HFFc6 (cell line): ENCODE measurements at places on chromosomes 4 and X.

DNA sequence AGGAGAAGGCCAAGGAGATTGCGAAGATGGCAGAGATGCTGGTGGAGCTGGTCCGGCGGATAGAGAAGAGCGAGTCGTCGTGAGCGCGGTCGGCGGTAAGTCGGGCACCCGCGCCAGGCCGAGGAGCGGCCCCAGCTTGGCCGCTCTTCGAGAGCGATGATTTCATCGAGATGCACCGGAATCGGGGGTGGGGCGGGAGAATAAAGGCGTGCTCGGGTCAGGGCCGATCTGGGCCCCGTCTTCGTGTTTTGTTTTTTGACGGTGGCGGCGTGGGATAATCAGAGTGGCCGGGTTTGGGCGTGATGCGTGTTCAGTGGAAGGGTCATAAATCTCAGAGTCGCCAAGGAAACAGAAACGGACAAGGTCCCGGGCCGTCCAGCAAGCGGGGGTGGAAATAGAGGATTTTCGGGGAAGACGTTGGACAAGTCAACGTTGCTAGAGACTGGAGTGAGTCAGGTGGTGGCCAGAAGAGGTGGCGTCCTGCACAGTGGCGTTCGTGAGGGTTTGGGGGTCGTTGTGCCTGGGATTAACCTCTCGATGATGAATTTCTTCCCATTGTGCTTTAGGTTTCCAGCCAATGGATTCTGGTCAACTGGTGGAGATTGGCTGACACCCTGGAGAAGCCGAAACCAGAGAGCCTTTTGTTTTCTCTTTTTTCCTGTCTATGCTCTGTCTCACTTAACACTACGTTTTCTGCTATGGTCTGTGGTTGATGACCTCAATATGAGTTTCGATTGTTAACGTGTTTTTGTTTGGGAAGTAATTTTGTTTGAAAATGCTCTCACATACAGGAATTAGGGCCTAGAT is 882 bp downstream of the MRFAP1 start:
- H3K4me3 ChIP-seq, result peak overlapping the region; percentile 98
- peaks cover 30% of the 10 kb centered on the region for H3K36me3 ChIP-seq
- H3K27ac ChIP-seq, result peak overlapping the region; percentile 99
- peak; percentile 21 for DNase-seq

- DNase-seq, result no peak
- H3K36me3 ChIP-seq, result no peaks in the 10 kb centered on the region
- H3K4me3 ChIP-seq, result peak overlapping the region; percentile 88
- peak overlapping the region; percentile 75 for H3K27ac ChIP-seq
- H3K4me1 ChIP-seq, result peaks cover 15% of the 10 kb centered on the region
Measured at GRCh38 chr4:118849867-118850487, 14.1 kb upstream of the SEC24D start.

GRCh38 chrX:29699239-29699638 is 516.1 kb upstream of the MAGEB2 start:
- no peak overlapping the region for H3K27ac ChIP-seq
- no peaks in the 10 kb centered on the region for H3K27me3 ChIP-seq
- DNase-seq, result no peak
- H3K36me3 ChIP-seq, result peaks cover 5% of the 10 kb centered on the region; the same call in 1 of the 2 replicates

DNA sequence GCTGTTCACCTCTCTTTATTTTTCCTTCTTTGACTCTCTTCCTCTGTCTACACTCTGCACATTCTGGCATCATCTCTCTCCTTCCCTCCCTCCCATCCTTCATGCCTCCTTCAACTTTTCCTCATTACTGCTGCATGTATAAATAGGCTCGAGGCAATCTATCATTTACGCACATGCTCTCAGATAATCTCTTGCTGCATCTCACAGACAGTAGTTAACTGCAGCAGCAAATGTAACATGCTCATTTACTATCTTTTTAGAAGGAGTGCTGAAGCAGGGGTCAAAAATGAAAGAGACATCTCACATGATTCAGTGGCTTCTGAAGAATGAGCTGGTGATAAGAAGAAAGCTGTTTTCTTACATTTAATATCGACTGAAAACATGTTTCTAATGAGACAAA is 127.7 kb downstream of the RASL11B start:
- no peaks in the 10 kb centered on the region; the same call in 1 of the 2 replicates for H3K27me3 ChIP-seq
- no peak overlapping the region for H3K27ac ChIP-seq
- no peak for DNase-seq
- no peak overlapping the region for H3K4me3 ChIP-seq
- H3K4me1 ChIP-seq, result peaks cover 15% of the 10 kb centered on the region
- H3K36me3 ChIP-seq, result peaks cover 10% of the 10 kb centered on the region; the same call in 1 of the 2 replicates

DNA sequence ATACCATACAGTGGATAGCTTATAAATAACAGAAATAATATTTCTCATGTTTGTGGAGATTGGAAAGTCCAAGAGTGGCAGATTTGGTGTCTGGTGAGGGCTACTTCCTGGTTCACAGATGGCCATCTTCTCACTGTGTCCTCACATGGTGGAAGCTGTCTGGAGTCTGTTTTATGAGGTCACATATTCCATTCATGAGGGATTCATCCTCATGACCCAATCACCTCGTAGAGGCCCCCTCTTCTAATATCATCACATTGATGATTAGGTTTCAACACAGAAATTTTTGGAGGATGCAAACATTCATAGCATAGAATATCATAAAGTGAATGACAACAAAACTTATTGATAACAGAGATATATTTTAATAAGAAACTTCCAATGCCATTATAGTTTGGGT is 568.0 kb downstream of the STIM2 start:
- H3K4me1 ChIP-seq, result no peaks in the 10 kb centered on the region
- no peak overlapping the region for H3K4me3 ChIP-seq
- H3K27ac ChIP-seq, result no peak overlapping the region
- no peaks in the 10 kb centered on the region for H3K27me3 ChIP-seq
- no peaks in the 10 kb centered on the region for H3K36me3 ChIP-seq

DNA sequence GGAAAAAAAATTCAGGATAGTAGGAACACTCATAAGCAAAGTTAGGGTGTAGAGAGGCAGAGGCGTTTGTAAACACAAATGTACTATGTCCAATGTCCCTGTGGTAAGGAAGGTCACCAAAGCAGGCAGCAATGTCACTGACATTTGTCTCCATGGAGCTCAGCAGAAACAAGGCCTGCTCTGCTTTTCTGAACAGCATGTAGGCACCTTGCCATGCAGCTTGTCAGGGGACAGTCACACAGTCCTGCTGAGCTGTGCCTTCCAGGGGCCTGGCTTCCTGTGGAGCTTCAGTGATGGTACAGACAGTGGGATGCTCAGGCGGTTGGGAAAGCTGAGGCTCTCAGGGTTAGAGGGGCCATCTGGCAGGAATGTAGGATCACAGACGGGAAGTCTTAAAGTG is 74.5 kb upstream of the HS3ST1 start:
- H3K36me3 ChIP-seq, result no peaks in the 10 kb centered on the region
- no peaks in the 10 kb centered on the region for H3K27me3 ChIP-seq
- no peaks in the 10 kb centered on the region for H3K4me1 ChIP-seq
- H3K27ac ChIP-seq, result no peak overlapping the region
- H3K4me3 ChIP-seq, result no peak overlapping the region
- DNase-seq, result no peak

DNA sequence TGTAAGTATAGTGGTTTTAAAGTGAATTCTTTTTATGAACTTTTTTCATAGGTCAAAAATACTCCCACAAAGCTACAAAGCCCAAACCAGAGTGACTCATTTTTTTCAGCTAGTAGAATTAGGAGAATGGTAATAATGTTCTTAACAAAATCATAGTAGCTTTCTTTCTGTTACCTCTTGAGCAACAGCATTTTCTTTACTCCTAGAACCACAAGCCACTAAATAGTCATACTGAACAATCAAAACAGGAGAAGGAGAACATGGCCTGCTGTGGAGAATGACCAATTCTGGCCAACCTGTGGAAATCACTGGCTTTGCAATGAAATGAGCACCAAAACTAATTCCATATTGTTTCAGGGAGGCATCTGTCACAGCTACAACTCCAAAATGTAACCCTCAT is 112.9 kb downstream of the AMMECR1 start:
- H3K27me3 ChIP-seq, result peaks cover 2% of the 10 kb centered on the region; the same call in 1 of the 2 replicates
- peak overlapping the region; percentile 48 for H3K27ac ChIP-seq
- no peaks in the 10 kb centered on the region for H3K36me3 ChIP-seq
- H3K4me3 ChIP-seq, result no peak overlapping the region
- DNase-seq, result peak; percentile 70

DNA sequence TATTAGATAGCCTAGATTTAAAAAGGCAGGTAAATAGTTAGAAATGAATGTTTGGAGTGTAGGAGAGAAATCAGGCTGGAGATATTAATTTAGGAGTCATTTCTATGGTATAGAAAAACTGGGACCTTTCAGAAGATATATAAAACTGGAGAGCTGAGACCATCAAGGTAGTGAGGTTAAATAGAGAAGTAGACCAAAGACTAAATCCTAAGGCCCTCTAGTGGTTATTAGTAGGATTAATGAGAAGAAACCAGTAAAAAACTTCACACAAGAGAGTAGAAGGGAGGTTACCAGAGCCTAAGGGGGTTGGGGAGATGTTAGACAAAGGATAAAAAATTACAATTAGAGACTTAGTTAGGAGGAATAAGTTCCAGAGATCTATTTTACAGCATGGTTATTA is 351.0 kb upstream of the SPANXN1 start:
- no peaks in the 10 kb centered on the region for H3K36me3 ChIP-seq
- H3K27ac ChIP-seq, result no peak overlapping the region
- no peak overlapping the region for H3K4me3 ChIP-seq
- DNase-seq, result no peak
- no peaks in the 10 kb centered on the region for H3K4me1 ChIP-seq
- H3K27me3 ChIP-seq, result peaks cover 1% of the 10 kb centered on the region; the same call in 1 of the 2 replicates
